ENCODE measurements at places on chromosomes 13 and 19.

DNA sequence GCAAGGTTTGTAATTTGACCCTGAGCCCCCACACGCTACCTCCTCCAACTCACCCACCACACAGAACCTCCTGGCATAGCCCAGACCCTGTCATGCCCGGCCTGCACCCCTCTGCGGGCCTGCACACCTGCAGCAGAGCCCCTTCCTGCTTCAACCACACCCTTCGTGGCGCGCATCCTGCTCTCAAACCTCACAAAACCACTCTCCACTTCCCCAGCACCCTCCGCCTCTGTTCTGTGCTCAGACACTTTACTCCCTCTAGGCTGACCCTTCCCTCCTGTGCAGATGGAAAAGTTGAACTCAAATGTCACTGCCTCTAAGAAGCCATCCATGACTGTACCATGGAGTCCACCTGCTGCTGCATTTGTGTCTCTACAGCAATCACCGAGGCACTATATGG is 28.5 kb downstream of the FAAP24 start:
- peak; percentile 18 for DNase-seq

GRCh38 chr13:97284558-97284957 is 62.4 kb downstream of the MBNL2 start:
- no peak for DNase-seq

- DNase-seq = no peak
These were observed 12.3 kb downstream of the RUBCNL start for GRCh38 chr13:46374710-46375109.

DNA sequence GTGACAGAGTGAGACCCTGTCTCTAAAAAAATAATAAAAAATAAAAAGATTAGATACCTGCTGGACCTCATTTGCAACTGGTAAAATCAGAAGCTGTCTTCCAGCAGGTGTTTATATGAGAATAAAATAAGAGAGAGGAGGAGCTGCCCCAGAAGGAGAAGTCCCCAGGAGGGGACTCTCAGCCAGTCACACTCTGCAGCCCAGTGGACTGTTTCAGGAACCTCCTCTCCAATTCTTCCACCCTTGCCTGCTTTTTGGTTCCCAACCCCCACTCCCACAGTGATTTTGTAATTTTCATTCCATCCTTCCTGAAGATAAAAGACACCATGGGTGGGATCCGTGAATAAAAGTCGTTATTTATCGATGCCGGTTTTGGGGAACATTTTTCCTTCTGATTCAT is 56.9 kb upstream of the TSHZ3 start:
- no peak for DNase-seq

DNA sequence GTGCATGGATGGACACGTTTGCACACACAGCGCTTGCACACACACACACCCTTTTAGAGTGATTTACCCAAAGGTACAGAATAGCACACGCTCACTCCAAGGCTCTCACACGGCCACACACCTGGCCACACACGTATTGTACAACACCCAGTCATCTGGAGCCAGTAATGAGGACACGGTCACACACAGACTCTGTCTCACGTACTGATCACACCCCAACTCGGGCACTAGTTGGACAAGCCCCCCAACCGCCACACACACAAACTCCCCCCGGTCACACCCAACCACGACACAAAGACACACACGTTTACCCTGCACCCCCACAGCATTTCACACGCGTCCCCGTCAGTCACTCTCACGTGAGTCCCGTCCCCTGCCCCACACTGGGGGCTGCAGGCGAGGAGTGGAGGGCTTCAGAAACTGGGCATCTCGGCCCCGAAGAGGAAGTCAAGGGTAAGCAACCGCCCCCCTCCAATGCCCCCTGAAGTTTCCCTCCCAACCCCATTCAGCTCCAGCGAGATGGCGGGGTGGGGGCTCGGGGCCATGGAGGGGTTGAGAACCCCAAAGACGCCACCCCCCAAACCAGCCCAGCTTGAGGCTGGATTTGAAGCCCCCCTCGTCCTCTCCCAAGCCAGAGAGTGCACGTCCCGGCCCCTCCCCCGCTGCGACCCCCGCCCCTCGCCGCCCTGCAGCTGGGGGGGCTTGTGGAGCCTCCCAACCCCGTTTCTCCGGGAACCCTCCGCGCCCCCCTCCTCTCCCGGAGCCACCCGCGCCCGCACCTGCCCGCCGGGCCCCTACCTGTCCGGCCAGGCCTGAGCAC is 599 bp downstream of the OLFM2 start:
- DNase-seq = no peak

DNA sequence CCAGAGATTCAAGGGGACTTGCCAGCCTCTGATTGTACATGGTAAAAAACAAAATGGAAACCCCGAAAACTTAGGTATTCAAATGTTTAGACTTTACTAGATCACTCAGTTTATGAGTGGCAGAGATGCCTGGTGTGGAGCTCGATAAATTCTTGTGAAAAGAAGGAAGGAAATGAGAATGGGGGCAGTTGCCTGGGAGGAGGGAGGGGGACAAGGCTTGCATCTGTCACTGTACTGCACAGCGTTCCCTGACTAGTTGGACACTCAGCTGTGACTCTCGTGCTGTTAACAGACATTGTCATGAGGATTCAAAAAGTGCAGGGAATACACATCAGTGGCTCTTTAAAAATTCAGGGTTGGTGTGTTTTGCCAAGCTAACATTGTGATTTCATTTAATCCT is 232.9 kb downstream of the ZIC5 start:
- DNase-seq = no peak

DNA sequence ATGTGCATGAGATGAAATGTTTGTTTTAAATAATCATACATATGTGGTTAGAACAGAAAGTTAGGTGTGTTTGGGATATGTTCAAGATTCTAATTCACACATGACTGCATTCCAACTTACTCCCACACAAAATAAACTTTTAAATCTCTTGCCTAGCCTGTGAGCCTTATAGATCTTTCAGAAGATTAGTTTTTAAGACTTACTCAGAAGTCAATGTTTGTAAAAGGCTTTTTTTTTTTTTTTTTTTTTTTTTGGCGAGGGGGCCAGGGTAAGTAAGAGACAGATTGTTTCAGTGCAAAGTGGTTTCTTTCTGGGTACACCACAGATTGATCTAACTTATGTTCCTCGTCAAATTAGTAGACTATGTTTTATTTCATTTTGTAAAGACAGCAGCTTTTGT is 39.1 kb downstream of the GPR180 start:
- no peak for DNase-seq

- no peak for DNase-seq
These were observed 40.1 kb downstream of the HSPH1 start for GRCh38 chr13:31121379-31122140.

DNA sequence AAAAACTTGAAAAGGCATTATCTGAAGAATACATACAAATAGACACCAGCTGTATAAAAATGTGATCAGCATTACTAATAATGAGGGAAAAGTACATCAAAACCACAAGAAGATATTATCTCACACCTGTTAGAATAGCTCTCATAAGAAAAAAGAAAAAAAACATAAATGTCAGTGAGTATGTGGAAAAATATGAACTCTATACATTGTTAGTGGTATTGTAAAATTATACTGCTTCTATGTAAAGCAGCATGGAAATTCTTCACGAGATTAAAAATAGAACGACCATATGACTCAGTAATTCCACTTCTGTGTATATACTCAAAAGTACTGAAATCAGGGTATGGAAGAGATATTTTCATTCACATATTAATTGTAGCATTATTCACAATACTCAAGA is 1146.4 kb downstream of the SLITRK5 start:
- DNase-seq = no peak

DNA sequence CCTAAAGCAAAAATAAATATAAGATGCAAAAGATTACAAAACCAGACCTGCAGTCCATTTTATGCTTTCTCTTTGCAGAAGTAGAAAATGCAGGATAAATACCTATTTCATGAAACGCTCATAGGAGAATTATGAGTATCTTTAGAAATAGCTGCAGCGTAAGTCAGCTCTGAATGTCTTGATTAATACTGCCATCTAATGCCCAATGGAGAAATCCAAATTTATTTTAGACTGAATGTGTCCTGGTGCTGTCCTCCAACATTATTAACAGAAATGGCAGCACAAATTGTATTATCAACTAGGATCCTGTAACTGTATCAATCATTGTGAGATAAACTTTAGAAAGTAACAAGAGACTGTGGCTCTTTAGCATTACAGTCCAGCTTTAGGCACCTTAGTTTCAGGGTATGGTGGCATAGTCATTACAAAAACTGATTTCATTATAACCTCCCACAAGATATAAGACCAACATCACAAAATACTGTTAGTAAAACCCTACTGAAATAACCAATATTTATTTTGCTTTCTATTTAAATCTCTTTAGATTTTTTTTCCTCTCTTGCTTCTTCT is 162.1 kb upstream of the MIR17HG start:
- DNase-seq = no peak

DNA sequence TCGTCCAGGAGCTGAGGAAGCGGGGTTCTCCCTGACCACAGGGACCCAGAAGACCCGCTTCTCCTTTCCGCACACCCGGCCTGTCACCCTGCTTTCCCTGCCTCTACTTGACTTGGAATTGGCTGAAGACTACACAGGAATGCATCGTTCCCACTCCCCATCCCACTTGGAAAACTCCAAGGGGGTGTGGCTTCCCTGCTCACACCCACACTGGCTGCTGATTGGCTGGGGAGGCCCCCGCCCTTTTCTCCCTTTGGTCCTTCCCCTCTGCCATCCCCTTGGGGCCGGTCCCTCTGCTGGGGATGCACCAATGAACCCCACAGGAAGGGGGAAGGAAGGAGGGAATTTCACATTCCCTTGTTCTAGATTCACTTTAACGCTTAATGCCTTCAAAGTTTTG is 18.9 kb downstream of the VASP start:
- no peak for DNase-seq

GRCh38 chr19:33508009-33508408 is 13.6 kb downstream of the PEPD start:
- no peak for DNase-seq

DNA sequence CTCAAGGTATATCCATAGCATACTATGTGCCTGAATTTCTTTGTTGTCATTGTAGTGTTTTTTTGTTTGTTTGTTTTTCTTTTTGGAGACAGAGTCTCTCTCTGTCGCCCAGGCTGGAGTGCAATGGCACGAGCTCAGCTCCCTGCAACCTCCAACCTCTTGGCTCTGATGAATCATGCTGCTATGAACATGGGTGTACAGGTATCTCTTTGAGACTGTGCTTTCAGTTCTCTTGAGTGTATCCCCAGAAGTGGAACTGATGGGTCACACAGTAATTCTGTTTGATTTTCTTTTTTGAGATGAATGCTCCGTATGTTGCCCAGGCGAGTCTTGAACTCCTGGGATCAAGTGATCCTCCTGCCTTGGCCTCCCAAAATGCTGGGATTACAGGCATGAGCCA is 13.7 kb upstream of the SLC25A42 start:
- no peak for DNase-seq

GRCh38 chr19:47376589-47377144 is 27.6 kb downstream of the DHX34 start:
- DNase-seq = no peak

DNA sequence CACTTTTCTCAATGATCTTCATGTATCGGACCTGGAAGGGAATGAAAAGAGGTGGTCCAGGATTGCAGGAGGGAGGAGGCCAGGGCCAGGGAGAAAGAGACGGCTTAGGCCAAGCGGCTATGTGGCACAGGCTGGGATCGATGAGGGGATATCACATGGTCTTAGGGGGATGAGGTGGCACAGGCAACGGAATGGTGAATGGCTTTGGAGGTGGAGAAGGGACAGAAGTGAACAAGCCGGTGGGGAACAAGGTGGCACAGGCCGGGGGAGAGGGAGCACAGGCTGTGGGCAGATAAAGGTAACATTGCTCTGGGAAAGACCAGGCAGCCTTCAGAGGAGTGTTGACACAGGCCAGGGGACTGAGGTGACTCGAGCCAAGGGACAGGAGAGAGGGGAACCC is 5.7 kb upstream of the CDKN2D start:
- no peak for DNase-seq

GRCh38 chr19:46173886-46174480 is 25.9 kb downstream of the IGFL2 start:
- DNase-seq = no peak

DNA sequence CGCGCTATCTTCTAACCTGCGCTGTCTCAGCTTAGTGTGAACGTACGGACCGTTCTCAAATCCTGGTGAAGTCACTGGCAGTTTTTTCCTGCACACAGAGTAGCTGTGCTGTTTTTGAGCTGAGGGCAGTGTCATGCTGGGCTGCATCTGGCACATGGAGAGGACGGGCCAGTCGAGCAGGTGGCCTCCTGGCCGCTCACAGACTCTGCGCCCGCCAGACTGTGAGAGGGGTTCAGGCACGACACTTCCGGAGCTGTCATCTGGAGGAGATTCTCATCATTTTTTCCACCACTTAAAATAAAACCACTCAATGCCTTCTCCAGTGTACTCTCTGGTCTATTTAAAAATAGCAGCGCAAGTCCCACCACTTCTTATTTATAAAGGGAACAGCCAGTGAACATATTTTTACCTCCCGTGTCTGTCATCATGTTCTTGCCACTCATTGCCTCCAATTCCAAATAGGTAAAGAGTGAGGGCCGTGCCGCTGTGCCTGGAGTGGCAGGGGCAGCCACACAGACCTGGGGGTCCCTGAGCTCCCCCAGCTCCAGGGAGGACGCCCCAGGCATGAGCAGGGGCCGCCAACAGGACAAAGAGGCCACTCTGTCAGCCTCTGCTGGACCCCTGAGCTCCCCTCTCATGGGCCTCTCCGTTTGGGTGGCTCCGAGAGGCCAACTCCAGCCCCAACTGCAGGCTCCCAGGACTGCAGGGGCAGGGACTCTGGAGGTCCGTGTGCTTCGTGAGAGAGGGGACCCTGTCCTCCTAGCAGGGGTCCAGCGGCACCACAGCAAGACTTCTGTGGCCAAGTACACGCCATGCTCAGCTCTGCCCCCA is 36.9 kb upstream of the GRTP1 start:
- no peak for DNase-seq

DNA sequence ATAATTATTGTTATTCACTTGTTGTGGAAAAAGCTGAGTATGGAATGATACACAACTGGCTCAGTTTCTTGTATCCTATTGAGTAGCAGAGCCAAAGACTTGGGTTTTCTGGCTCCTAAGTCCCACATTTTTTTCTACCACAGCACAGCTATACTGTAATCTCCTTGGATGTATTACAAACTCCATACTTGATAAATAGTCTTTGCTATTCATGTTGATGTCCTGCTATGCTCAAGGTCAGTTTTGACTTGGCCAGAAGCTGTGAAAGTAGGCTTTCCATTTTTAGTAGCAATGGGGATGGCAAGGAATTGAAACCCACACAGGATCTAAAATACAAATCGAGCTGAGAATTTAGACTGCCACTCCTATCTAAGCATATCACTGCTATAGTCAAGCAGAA is 79.1 kb downstream of the B3GLCT start:
- DNase-seq = no peak

- DNase-seq = no peak
These were observed 303.5 kb downstream of the DLEU7 start for GRCh38 chr13:50539791-50540530.

DNA sequence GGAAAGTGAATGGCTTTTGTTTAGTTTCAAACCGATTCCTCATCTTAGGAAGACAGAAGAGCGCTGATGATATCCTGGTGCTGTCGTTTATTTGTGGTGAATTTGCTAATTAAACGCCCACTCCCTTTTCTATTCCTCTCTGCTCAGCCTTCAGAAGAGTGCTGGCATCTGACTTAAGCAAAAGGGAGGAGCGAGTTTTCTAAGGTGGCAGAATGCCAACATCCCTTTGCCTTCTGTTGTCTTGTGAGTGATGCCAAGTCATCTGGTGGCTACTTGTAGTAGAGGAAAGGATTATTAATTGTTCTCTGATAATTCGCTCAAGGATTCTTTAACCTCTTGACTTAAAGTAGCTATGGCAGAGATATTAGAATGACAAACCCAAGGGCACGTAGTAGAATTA is 68.1 kb downstream of the ERCC5 start:
- DNase-seq = no peak

- no peak for DNase-seq
These were observed 150.2 kb downstream of the LHFPL6 start for GRCh38 chr13:39452834-39453233.

GRCh38 chr19:58330458-58330857 is 3.7 kb downstream of the ZSCAN22 start:
- DNase-seq = no peak
